Activated naive CD8-positive, alpha-beta T cell treated with anti-CD3 and anti-CD28 coated beads, Interleukin-2, amount 10 ng/mL, durations not matched to agents 7 days and 5 days (primary cell): ENCODE measurements at places on chromosomes 13 and 19. TPM values are rescaled to one million over a fixed set of nuclear protein-coding genes. Genes with fewer than 3 reads are reported as not detected.

The TMEM145 gene
- total RNA-seq = 0.54 TPM

GRCh38 chr19:2312820-2313501, 5.0 kb upstream of the LINGO3 start:
- H3K27me3 ChIP-seq = peaks cover 52% of the 10 kb centered on the region
- no peak overlapping the region for H3K4me3 ChIP-seq
- no peak for DNase-seq
- peaks cover 2% of the 10 kb centered on the region for H3K4me1 ChIP-seq

- no peak overlapping the region for H3K4me3 ChIP-seq
- no peak overlapping the region for H3K27ac ChIP-seq
- H3K36me3 ChIP-seq = no peaks in the 10 kb centered on the region
- H3K4me1 ChIP-seq = no peaks in the 10 kb centered on the region
- peaks cover 3% of the 10 kb centered on the region for H3K27me3 ChIP-seq
These were observed 96.7 kb upstream of the DIAPH3 start for GRCh38 chr13:60260440-60260839.

- no peaks in the 10 kb centered on the region for H3K4me1 ChIP-seq
- H3K27ac ChIP-seq = no peak overlapping the region
- no peak for DNase-seq
- H3K36me3 ChIP-seq = no peaks in the 10 kb centered on the region
These were observed 443.9 kb upstream of the SLC10A2 start for GRCh38 chr13:103510007-103510535.

DNA sequence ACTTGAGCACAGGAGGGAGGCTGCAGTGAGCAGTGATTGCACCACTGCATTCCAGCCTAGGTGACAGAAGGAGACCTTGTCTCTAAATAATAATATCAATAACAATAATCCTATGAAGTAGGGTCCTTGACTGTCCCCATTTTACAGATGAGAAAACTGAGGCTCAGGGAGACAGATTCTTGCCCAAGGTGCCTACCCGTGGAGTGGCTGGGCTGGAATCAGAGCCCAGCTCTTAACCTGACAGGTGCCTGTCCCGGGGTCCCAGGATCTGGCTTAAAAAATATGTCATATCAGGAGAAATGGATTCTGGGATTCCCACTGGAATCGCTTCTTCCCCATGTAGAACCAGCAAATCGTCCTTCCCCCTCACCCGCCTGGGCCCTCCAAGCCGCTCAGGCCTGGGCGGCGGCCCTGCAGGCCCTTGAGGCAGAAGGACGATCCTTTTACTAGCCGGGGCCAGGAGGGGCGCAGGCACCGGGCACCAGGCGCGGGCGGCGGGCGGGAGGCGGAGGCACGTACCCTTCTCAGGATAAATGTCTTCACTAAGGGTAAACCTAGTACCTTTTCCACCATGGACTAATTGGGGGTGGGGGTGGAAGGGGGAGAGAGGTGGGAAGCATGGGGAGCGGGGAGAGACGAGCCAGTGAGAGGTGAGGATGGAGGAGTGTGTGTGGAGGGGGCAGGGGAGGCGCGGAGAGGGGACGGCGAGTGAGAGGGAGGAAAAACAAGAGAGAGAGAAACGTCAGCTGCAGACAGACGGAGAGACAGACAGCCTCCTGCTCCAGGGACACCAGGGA, 60.6 kb downstream of the COLGALT1 start:
- H3K4me1 ChIP-seq = peaks cover 2% of the 10 kb centered on the region
- peak overlapping the region; percentile 32 for H3K4me3 ChIP-seq
- no peaks in the 10 kb centered on the region for H3K36me3 ChIP-seq
- no peak overlapping the region for H3K27ac ChIP-seq
- no peak for DNase-seq

DNA sequence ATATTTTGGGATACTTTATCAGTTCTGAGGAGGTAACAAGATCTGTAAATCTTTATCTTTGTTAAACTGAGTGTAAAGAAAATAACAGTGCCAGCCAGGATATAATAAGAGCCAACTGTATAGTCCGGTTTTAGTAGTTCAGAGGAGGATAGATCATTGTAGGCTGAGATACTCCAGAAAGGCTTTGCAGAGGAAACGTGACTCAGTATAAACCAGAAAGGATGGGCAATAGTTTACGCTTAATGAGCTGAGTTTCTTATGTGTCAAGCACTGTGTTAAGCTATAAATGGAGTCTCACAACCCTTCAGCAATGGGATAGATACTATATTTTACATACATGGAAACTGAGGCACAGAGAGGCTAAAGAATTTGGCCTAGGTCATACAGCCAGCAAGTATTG, 3.8 kb downstream of the RFXAP start:
- H3K4me3 ChIP-seq = peak overlapping the region; percentile 12
- H3K27me3 ChIP-seq = no peaks in the 10 kb centered on the region
- H3K4me1 ChIP-seq = peaks cover 40% of the 10 kb centered on the region
- H3K27ac ChIP-seq = no peak overlapping the region
- H3K36me3 ChIP-seq = peaks cover 10% of the 10 kb centered on the region
- DNase-seq = no peak

DNA sequence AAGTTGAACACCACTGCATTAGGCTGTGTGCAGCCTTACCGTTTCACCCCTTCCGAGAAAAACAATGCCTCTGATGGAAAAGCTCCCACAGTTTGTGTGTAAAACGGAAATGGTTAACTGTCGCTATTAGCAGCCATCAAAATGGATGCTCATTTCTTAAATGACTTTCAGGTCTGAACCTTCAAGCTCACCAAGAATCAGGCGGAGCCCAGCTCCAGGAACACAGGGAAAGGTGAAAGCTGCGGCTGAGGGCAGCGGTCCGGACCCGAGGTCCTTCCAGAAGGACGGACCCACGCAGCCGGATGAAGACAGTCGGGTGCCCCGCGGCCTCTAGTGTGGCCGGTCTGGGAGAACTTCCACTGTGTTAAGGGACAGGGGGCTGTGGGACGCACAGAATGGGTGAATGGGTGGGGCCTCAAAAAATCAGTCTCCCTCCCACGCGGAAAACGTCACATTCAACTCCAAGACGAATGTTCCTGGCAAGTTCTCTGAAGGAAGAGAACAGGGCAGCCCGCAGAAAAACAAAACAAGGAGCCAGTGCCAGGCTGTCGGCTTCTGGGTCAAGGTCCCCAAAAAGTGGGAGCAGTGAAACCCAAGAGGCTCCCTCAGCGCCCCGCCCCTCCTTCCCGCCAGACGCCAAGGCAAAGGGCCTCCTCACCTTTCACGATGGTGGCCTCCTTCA, 4.9 kb downstream of the IRS2 start:
- no peaks in the 10 kb centered on the region for H3K27me3 ChIP-seq
- no peak overlapping the region for H3K27ac ChIP-seq
- H3K4me1 ChIP-seq = peaks cover 34% of the 10 kb centered on the region
- peaks cover 1% of the 10 kb centered on the region for H3K36me3 ChIP-seq
- H3K4me3 ChIP-seq = no peak overlapping the region
- DNase-seq = no peak

- H3K27me3 ChIP-seq = peaks cover 23% of the 10 kb centered on the region
- no peak overlapping the region for H3K27ac ChIP-seq
- H3K4me1 ChIP-seq = peaks cover 5% of the 10 kb centered on the region
These were observed 734 bp upstream of the LRRC8E start for GRCh38 chr19:7887408-7888144.

DNA sequence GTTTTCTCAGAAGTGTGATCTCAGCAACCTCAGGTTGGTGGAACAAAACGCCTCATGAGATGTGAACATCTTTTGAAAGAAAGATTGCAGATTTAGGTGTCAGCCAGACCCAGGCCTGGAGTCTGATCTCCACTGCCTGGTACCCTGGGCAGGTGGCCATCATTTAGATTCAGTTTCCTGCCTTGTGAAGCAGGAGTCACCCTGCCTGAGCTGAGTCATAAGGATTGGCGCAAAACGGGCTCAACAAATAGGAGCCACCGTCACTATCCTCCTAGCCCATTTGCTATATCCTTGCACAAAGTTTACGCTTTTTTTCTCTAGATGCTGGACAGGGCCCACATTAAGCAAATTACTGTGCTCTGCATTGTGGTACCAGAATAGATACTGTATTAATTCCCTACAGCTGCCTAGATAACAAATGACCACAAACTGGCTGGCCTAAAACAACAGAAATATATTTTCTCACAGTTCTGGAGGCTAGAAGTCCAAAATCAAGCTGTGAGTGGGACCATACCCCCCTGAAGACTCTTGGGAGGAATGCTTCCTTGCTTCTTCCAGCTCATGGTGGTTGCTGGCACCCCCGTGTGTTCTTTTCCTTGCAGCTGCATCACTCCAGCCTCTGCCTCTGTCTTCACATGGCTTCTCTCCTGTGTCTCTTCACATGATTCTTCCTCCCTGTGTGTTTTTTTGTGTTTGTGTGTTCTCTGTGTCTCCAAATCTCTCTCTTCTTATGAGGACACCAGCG, 38.2 kb downstream of the TNFSF11 start:
- H3K27me3 ChIP-seq = peaks cover 5% of the 10 kb centered on the region
- H3K4me3 ChIP-seq = no peak overlapping the region
- H3K27ac ChIP-seq = no peak overlapping the region
- H3K36me3 ChIP-seq = no peaks in the 10 kb centered on the region
- no peak for DNase-seq
- H3K4me1 ChIP-seq = no peaks in the 10 kb centered on the region

GRCh38 chr13:67217880-67218279, 12.3 kb downstream of the PCDH9 start:
- no peaks in the 10 kb centered on the region for H3K36me3 ChIP-seq
- no peak for DNase-seq
- peaks cover 2% of the 10 kb centered on the region for H3K4me1 ChIP-seq
- H3K27ac ChIP-seq = no peak overlapping the region

DNA sequence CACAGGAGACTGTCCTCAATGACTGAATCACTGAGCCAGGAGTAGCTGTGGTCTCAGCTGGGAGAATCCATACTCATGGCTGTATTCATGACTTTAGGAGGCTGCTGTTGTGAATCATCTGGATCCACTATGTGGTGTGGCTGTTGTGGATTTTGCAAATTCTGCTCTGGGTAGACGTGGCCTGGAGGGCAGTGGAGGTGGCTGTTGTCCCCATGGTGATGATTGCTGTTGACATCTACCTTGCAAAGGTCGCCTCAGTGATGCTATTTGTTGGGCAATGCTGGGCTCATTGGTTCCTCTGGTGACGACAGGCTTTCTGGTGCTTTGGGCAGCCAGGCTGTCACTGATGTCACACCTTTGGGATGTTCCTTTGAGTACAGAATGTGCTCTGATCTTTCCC, 23.9 kb downstream of the MUC16 start:
- no peaks in the 10 kb centered on the region for H3K27me3 ChIP-seq
- no peak overlapping the region for H3K27ac ChIP-seq
- H3K4me1 ChIP-seq = no peaks in the 10 kb centered on the region
- H3K36me3 ChIP-seq = no peaks in the 10 kb centered on the region

DNA sequence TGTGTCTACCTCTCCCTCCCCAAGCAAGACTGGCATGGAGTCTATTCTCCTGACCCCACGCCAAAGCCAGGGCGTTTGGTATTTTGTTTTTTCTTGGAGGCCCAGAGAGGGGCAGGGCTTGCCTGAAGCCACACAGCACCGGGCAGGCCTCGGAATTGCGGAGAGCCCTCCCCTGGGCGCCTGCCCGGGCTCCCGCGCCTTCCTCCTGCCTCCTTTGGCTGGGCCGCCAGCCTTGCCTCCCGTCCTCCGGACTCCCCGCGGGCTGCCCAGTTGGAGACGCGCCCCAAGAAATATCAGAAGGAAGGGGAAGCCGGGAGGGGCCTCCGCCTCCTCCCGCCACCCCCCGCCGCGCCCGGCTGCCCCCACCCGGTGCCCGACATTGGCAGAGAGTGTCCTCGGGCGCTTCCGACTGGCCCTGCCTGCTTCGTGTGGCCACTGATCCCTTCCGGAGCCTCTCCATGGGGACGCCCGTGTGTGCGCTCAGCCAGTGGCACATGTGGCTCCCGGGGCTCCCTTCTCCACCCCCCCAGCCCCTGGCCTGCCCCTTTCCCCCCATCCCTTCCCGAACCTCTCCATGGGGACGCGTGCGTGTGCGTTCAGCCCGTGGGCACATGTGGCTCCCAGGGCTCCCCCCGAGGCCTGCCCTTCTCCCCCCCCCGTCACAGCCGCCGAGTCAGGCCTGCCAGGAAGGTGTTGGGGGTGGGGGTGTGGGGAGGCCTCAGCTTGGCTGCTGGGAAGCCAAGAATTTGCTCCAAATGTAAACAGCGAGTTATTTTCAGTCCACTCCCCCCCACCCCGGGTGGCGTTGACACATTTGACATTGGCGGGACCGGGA, 37.3 kb downstream of the NFIC start:
- peaks cover 2% of the 10 kb centered on the region for H3K36me3 ChIP-seq
- H3K27me3 ChIP-seq = no peaks in the 10 kb centered on the region
- no peak for DNase-seq
- H3K27ac ChIP-seq = no peak overlapping the region
